Neural crest cell (in vitro differentiated cells): ENCODE measurements at places on chromosomes 12 and 14. TPM values are rescaled to one million over a fixed set of nuclear protein-coding genes. Genes with fewer than 3 reads are reported as not detected.

Gene KLHL33
- total RNA-seq: 0.07 TPM in 1 of 2 replicates, not detected in the other

Gene ZNF26
- total RNA-seq: 12.9 and 13.5 TPM in 2 replicates

Gene SIX4
- 5.2 and 6.1 TPM in 2 replicates for total RNA-seq

Gene CELA1
- not detected in 2 replicates for total RNA-seq

Gene STAC3
- 3.8 and 4.1 TPM in 2 replicates for total RNA-seq

Gene ATG2B
- 17.0 and 19.5 TPM in 2 replicates for total RNA-seq

Gene G2E3
- total RNA-seq: 46.5 and 47.3 TPM in 2 replicates

Gene PGAM5
- total RNA-seq: 61.5 and 61.8 TPM in 2 replicates

Gene PIWIL1
- not detected in 2 replicates for total RNA-seq

Gene C12orf56
- total RNA-seq: 0.51 and 1.2 TPM in 2 replicates

Gene TPPP2
- total RNA-seq: not detected in 2 replicates

Gene HSPA2
- 2.6 and 2.7 TPM in 2 replicates for total RNA-seq

Gene REP15
- total RNA-seq: 1.3 and 1.5 TPM in 2 replicates

GRCh38 chr12:2779281-2779680 is 15.5 kb upstream of the FKBP4 start:
- H3K27ac ChIP-seq: no peak overlapping the region
- DNase-seq: no peak
- H3K36me3 ChIP-seq: no peaks in the 10 kb centered on the region

- no peak for DNase-seq
- no peak overlapping the region for H3K4me3 ChIP-seq
- H3K36me3 ChIP-seq: no peaks in the 10 kb centered on the region
Measured at GRCh38 chr12:122946690-122947341, 19.4 kb downstream of the ABCB9 start.

DNA sequence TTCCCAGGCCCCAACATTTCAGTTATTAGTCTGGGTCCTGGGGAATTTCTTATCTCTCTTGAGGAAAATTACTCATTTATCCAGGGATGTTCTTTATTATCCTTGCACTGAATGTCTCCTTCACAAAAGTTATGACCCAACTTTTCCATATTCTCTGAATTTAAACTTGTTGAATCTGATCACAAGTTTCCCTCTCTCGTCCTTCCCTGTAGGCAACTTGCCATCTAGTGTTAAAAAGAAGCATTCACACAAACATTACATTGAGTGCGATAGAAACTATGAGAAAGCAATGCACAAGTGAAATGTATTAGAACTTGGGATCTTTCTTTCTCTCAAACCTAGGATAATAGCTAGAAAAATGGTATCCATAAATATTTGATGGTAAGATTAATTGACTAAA is 608.4 kb downstream of the FSCB start:
- no peak overlapping the region for H3K27ac ChIP-seq
- no peaks in the 10 kb centered on the region for H3K36me3 ChIP-seq
- H3K4me1 ChIP-seq: no peaks in the 10 kb centered on the region
- no peak for DNase-seq

DNA sequence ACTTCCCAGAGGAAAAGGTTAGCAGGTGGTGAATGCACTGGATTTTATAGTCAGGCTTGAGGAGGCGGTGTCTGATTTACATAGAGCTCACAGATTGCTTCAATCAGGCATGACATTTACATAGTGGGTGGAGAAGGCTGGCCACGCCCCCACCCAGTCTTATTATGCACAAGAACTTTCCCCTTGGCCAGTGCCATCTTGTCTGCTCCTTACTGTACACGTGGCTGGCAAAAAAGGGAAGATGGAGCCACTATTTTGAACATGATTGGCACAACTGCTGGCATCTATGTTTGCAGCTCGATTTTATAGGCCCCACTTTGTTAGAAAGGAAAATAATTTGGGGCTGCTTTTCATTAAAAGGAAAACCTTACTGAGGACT is 10.9 kb upstream of the LGMN start:
- H3K27me3 ChIP-seq: peaks cover 30% of the 10 kb centered on the region
- H3K4me3 ChIP-seq: no peak overlapping the region
- no peak for DNase-seq
- H3K27ac ChIP-seq: no peak overlapping the region

DNA sequence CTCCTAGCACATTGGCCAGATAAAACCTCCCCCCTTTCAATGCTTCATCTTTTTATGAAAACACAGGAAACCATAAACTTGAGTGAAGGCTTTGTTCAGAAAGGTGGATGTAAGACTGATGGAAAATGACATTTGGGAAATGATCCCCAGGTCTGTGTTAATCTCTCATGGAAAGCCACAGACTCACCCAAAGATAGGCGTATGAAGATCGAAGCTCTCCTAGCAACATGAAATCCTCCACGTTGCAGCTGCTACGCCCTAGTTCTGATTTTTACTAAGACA is 63.4 kb upstream of the PTGR2 start:
- peaks cover 78% of the 10 kb centered on the region for H3K4me1 ChIP-seq
- H3K36me3 ChIP-seq: no peaks in the 10 kb centered on the region

DNA sequence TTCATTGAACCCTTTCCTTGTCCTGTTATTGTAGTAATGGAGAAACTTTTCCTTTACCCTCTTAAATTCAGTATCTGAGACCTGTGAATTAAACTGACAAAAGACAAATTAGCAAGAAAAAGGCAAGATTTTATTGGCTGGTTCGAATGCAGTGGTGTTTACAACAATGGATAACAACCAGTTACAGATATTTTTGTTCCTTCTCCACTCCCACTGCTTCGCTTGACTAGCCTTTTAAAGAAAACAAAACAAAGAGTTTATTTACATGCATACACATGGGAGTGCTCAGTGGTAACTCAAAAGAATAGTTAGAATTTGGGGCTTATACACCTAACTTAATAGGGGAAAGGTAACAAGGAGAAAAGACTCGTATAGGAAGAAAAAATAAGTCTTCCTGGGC is 37.0 kb upstream of the HECTD1 start:
- no peaks in the 10 kb centered on the region for H3K27me3 ChIP-seq
- no peak overlapping the region for H3K27ac ChIP-seq
- no peak for DNase-seq
- H3K36me3 ChIP-seq: no peaks in the 10 kb centered on the region

DNA sequence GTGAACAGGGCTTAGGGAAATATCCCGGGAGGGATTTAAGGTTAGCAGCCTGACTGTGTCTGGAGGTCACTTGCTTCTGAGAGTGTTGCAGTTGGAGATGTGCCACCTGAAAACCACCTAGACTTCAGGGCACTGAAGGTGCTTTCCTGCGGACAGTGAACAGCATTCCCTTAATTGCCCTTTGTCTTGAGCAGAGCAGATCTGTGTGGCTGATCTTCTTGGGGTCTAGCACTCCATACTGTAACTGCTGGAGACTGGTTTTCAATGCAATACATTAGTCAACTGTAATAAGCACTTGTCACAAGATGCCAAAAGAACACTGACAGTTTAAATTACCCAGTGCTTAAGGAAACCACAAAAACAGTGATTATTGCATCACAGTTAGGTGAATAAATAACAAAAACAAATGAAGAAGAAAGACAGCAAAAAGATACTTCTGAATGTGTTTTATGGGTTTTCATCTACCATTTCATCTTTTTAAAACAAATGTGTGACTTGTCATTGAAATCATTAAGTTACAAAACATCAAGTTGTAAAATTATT is 111.8 kb downstream of the PRIMA1 start:
- no peak overlapping the region for H3K4me3 ChIP-seq
- no peaks in the 10 kb centered on the region for H3K27me3 ChIP-seq
- no peak for DNase-seq

DNA sequence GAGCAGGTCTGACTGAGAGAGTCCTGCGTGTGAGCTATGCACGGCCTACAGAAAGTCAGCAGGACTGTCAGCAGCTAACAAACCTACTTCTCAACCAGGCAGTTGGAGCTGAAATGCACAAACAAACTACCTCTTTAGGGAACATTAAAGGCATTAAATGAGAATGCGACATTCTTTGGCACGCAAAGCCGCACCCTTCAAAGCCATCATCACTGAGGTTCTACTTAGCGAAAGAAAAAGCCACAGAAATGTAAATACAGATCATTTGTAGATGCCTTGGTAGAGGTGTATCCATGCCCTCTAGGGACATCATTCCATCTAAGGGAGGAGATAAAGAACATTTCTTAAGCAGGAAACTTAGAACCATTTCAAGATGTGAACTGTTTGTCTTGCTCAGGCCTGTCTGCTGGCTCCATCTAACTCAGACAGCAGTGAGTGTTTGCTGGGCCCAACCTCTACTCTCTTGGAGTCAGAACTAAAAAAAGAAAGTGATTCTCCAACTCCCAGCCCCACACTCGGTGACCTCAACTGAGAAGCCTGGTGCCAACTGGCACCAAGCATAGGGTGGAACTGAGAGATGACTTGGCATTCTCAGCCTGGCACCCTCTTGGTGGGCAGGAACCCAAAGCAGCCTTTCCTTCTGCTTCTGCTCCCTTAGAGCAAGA is 63.5 kb upstream of the MBIP start:
- peaks cover 27% of the 10 kb centered on the region for H3K27me3 ChIP-seq
- no peak overlapping the region for H3K4me3 ChIP-seq
- no peak overlapping the region for H3K27ac ChIP-seq
- H3K36me3 ChIP-seq: no peaks in the 10 kb centered on the region

DNA sequence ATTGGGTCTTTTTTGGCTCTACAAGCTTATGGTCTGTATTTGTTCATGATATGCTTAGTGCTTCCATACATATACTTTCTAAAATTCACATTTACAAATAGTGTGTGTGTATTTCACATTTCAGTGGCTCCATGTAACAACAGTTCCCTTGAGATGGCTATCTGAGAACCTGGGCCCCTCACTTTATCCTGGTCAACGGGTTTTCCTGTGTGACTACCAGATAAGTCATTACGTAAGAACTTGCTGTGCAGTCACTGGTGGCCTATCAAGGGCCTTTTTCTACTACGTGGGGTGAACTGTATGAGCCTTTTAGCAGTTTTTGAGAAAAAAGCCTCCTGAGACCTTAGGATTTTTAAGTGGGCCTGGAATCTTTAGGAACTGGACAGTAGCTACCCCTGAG is 454.1 kb downstream of the PCNX1 start:
- no peak for DNase-seq
- no peak overlapping the region for H3K4me3 ChIP-seq
- no peaks in the 10 kb centered on the region for H3K27me3 ChIP-seq
- no peaks in the 10 kb centered on the region for H3K36me3 ChIP-seq

DNA sequence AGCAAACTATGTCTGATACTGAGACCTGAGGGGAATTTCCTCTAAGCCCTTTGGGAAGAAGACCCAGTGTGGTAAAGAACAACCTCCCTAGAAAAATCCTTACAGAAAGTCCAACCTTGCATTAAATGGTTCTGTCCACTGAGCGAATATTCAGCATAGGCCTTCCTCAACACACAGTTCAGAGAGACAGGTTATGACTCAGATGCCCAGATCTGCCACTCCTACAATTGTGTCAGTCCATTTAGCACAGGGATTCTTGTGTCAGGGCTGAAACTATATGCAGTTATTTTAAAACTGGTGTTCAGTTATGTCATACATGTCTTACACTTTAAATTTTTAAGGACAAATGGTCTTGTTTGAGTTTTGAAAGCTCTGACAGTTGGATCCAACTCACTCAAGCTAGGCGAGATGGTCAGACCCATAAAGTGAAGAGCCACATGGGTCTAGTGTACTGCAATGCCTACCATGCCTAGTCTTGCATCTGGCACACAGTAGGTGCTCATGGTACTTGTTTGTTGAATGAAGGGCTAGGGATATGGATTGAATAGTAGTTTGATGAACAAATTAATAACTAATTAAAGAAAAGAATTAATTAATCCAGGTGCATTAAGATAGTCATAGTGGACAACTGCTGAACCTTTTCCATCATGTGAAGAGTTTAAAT is 207.5 kb upstream of the PWP1 start:
- no peak overlapping the region for H3K4me3 ChIP-seq
- no peaks in the 10 kb centered on the region for H3K36me3 ChIP-seq
- no peak overlapping the region for H3K27ac ChIP-seq

DNA sequence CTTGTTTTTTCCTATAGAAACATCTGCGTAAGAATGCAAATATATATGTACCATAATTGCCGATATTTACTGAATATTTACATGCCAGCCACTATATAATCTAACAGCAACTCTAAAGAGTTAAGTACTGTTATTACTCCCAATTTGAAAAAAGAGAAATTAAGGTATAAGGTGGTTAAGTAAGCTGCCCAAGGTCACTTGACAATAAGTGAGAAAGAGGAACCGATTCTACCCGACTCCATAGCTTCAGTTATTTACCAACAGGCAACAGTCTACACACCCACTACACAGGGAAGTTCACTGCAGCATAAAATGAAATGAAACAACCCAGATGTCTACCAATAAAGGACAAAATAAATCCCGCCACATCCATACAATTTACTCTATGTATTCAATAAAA is 1.1 kb downstream of the MIS18BP1 start:
- peaks cover 6% of the 10 kb centered on the region for H3K27me3 ChIP-seq
- no peak for DNase-seq
- H3K27ac ChIP-seq: peak overlapping the region; percentile 9
- H3K36me3 ChIP-seq: peaks cover 2% of the 10 kb centered on the region
- peak overlapping the region; percentile 96 for H3K4me3 ChIP-seq

DNA sequence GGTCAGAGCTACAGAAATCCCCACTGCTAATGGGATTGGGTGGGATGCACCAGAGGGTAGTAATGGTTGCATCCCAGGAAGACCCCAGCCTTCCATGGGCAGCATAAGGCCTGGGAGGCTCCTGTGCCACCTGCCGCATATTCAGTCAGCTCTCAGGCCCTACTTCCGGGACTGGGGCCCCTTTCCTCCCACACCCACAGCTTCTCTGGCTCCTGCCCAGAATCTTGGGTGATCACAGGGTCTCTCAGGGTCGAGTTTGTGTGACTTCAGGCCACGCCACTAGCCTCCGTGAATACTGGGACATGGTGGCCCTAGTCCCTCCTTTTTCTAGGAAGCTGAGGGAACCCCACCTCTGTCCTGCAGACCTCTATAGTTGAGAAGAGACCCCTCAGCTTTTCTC is 66.8 kb upstream of the RIN3 start:
- no peak overlapping the region for H3K4me3 ChIP-seq
- H3K4me1 ChIP-seq: no peaks in the 10 kb centered on the region
- no peak for DNase-seq
- H3K27ac ChIP-seq: no peak overlapping the region
- H3K36me3 ChIP-seq: no peaks in the 10 kb centered on the region

DNA sequence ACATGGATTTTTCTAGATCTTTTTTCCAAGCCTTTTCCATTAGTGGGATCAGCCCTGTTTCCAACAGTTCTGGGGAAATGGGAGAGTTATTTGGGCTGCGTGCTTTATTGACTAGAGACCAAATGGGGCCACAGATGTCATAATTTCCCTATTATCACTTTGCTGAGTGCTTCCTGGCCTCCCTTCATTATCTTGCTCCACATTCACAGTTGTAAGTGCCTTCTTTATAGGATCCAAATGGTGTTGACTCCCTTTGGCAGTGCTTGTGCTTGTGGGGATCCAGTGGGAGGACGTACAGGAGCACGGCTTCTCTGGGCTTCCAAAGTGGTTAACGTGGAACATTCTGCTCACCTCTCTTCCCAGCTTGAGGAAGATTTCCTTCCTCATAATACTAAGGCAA is 141.0 kb upstream of the RMST start:
- H3K4me1 ChIP-seq: peaks cover 13% of the 10 kb centered on the region
- no peaks in the 10 kb centered on the region for H3K36me3 ChIP-seq
- no peak overlapping the region for H3K4me3 ChIP-seq
